ENCODE measurements at places on chromosomes 11 and 22.

GRCh38 chr11:72483412-72484186 lies 49.3 kb upstream of the CLPB start:
- no peak for DNase-seq

GRCh38 chr11:102581066-102581465 lies 44.1 kb downstream of the MMP20 start:
- DNase-seq: no peak

GRCh38 chr11:118398791-118399559 lies 2.4 kb upstream of the ATP5MG start:
- peak; percentile 34 for DNase-seq

DNA sequence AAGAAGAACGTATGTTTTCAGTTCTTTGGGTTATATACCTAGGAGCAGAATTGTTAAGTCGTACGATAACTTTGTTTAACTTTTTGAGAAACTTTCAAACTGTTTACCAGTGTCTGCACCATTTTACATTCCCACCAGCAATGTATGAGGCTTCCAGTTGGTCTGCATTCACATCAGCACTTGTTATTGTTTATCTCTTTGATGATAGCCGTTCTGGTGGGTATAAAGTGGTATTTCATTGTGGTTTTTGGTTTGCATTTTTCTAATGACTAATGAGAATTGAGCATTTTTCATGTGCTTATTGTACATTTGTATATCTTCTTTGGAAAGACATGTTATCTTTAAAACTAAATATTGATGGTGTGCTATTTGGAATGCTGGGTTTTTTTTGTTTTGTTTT lies 59.8 kb downstream of the KDM2A start:
- DNase-seq: no peak

- no peak for DNase-seq
Measured at GRCh38 chr11:14393889-14394288, 34.9 kb upstream of the RRAS2 start.

- DNase-seq: no peak
Measured at GRCh38 chr11:69674267-69674885, 777 bp downstream of the LTO1 start.

DNA sequence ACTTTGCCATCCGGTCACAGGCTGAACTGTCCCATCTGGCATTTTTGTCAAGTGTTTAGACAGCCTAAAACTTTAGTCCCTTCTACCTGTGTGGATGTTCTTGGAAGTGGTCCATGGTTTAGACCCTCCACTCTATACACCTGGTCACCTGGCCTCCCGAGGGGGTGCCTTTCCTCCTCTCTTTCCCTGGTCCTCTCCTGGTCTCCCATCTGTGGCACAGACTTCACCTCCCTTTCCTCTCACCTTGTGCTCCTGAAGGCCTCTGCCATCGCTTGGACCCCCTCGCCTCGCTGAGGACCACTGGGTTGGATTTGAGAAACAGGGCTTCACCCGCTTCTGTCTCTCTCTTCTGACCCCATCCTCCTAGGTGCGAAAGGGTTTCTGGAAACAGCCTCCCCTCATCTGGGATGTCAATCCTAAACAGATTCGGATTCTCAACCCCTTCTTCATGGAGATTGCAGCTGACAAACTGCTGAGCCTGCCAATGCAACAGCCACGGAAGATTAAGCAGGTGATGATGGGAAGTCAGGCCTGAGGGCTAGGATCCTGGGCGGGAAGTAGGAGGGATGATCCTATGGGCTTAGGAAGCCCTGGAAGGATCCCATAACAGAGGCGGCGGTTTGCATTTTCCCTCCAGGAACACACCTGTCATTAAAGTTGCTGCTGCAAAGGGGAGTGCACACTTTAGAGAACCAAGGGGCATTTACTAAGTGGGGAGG lies 53.6 kb downstream of the ST3GAL4 start:
- DNase-seq: no peak

DNA sequence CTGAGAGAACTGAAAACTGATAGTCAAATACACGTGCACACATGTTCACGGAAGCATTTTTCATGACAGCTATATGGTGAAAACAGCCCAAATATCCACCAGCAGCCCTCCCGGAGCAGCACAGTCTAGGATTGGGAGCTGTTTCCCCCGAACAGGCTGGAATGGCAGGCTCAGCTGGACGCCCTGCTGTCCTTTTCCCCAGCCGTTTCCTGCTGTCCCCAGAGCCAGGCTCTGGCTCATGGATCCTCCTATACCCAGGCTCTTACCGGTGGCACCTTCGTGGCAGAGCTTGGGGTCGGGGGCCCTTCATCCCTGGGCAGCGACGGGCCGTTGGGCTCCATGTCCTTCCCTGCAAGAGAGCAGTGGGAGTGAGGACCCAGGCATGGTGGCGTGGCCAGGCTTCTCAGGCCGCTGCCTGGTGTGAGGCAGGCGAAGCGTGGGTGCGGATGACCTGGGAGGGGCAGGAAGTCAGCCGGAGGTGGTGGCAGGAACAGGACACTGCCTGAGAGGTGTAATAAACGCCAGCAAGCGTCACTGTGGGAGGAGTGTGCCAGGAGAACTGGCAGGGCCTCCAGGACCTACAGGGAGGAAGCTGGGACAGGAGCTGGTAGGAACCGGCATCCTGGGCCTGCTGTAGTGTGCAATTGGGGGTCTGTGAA lies 38.8 kb downstream of the OSBPL5 start:
- DNase-seq: no peak

DNA sequence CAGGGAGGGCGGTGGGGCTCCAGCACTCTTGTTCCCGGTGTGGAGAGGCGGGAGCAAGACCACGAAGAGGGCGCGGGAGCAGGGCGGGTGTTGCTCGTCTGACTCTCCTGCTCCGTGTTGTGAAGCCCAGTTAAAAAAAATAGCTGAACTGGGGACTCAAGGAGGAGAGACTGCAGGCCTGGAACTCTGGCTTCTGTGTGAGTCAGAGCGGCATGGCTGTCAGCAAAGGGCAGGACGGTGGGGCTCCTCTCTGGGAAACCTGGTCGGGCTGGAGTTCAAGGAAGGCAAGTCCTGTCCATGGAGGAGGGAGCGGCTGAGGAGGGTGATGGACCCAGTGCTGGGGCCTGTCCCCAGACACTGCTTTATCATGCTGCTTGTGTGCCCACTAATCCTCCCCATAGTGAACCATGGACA lies 152.3 kb downstream of the FEZ1 start:
- no peak for DNase-seq

DNA sequence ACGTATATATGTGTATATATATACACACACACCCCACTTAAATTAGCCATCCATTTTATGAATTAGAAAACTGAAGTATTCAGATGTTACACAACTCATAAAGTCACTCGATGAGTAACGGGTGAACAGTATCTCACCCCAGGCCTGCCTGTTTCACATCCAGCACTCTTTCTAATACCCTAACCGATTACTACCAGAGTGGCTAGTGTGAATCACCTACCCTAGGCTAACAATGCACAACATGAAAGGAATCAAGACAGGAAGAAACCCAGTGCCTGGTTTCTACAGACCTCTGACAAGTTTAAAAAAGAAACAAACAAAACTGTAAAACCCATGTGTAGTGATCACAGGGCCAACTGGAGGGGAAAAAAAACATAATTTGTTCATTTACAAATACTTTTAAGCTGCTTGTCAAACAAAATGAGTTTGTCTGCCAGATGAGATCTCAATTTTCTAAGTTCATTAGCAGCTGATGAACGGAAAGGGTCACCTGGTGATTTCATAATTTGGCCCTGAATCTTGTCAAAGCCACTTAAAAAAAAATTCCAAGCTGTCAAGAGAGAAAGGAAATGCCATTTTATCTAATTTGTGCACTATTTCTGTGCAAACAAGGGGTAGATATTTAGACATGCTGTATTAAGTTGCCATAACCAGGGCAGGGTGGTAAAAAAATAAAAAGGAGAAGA lies 134.8 kb downstream of the LARGE1 start:
- DNase-seq: no peak

DNA sequence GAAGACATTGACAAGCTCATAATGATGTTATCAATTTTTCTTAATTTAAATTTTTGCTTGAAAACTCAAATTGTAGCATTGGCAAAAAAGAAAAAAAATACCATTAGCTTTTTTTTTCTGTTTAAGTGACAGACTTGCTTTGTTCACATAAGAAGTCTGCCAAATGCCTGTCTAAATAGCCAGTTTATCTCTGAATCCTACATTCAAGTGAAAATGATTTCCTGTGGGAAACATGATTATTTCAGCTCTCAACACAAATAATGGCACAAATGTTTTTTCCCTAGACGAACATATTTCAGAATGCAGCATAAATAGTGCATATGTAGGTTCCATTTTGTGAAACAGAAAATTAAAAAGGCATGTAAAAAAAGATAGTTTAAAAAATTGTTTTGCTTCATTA lies 23.5 kb downstream of the TYR start:
- DNase-seq: no peak

DNA sequence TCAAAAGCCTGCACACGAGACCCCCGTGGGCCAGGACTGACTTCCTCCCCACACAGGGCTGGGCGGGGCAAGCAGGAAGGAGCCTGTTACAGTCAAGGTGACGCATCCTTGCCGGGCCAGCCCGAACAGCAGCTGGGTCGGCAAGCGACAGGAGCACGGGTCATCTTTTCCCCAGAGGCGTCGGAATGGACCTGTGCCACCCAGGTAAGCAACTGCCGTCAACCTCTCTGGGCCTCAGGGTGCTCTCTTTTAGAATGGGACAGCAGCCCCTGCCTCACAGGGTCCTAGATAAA lies at the start of gene CYTH4:
Gene CYTH4 (plus strand): TSS at position 124 of the 293 bp plus-strand sequence. CDS start 62 bp downstream, at position 186.
- peak; percentile 68 for DNase-seq

DNA sequence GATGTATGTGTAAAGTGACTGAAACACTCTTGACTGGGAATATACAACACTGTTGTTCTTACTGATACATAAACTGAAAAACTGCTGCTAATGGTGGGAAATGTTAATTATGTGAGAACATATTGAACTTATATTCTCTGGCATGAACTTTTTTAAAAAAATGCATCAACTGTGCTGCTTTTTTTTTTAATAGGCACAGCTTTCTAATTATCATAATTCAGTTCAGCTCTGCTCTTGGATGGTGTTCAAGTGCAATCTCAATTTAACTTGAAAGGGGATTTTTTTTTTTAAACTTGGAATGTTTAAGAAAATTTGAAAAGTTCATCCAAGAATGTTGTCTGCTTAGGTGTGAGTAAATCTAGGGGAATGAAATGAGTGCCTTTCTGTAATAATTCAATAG lies 5.2 kb downstream of the TEAD1 start:
- DNase-seq: no peak

- DNase-seq: no peak
Measured at GRCh38 chr11:2517016-2517385, 72.2 kb downstream of the KCNQ1 start.

DNA sequence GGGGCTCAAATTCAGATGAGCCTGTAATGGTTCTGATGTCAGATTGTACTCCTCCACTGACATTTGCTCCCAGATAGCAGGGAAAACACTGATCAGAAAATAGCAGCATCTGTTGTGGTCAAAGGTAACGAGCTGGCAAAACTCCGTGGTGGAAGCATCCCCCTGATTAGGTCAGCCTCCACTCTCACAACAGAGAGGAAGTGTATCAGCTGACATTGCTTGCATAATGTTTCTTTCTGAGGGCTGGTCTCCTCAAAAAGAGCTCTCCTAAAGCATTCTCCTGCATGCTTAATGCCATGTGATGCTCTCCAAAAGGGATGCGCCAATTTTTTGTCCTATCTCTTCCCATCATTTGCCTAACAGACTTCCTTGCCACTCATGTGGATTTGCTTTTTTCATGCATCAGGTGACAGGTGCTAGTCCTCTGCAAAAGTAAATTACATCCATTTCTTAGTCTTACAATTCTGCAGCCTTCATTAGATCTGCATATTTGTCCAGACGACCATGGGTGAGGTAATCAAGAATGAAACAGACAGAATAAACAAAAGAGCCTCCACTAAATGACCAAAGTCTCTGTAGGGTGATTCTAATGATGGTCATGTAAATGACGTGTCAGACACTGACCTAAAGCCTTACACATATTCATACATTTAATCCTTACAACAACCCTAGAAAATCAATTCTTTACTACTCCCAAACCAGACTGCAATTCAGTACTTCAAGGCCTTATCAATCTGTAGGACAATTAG lies 6.4 kb upstream of the TENM4 start:
- no peak for DNase-seq

DNA sequence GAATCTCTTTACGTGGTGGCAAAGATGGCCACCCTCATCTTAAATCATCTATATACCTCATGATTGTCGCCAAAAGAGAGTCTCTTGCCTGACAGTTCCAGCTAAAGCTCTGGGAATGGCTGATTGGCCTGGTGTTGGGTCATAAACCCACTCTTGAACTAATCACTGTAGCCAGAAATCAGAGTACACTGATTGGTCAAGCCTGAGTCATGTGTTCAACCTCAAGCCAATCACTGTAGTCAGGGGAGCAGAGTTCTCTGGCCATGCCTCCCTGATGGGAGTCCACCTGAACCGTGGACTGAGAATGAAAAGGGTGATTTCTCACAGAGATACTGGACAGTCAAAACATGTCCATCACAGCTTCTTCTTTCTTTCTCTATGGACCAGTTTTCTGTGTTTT lies 45.8 kb downstream of the RCN1 start:
- no peak for DNase-seq

DNA sequence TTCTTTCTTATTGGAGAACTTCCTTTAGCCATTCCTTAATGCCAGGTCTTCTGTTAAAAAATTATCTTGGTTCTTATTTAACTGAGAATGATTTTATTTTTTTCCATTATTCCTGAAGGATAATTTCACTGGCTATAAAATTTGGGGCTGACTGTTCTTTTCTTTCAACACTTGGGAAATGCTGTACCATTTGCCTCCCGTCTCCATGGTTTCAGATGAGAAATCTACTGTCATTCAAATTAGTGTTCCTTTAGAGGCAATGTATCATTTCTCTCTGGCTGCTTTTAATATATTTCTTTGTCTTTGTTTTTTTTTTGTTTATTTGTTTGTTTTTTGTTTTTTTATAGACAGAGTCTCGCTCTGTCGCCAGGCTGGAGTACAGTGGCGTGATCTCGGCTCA lies 51.8 kb upstream of the SMTN start:
- no peak for DNase-seq

DNA sequence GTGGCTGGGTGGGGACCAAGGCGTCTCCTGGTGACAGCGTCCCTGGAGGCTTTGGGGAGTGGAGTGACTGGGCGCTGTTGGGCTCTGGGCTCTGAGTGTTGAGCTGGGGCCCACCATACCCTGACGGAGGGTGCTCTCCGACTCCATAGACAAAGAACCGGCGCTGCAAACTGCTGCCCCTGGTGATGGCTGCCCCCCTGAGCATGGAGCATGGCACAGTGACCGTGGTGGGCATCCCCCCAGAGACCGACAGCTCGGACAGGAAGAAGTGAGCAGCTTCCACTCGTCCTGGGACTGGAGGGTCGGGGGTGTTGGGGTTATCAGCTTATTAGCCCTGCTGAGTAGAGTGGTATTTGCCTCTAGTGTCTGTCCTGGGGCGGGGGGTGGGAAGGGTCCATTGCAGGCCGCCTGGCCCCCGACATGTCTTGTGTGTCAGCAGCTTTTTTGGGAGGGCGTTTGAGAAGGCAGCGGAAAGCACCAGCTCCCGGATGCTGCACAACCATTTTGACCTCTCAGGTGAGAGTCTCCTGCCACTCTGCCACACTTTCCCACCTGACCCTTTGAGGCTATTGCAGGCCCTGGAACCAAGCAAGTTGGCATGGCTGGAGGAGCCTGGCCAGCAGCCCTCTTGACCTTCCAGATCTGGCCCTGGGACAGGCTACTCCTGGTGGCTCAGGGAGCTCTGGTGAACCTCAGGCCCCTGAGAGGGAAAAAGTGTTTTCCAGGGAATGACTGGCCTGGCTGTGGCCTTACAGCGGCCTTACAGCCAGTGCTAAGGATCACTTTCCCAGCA lies 7.6 kb downstream of the CLDN5 start:
- no peak for DNase-seq

GRCh38 chr11:39149214-39149613 lies 2310.2 kb downstream of the LRRC4C start:
- DNase-seq: no peak

- no peak for DNase-seq
Measured at GRCh38 chr11:128398517-128399250, 188.7 kb downstream of the ETS1 start.

Measured in T-helper 9 cell (primary cell).